Activated CD4-positive, alpha-beta memory T cell treated with anti-CD3 and anti-CD28 coated beads for 36 hours (primary cell): ENCODE measurements at places on chromosomes 1 and 21. TPM values are rescaled to one million over a fixed set of nuclear protein-coding genes. Genes with fewer than 3 reads are reported as not detected.

Gene CFH
- 2.5 TPM for total RNA-seq

Gene TLCD4
- 0.15 TPM for total RNA-seq

Gene KIF17
- not detected for total RNA-seq

Gene ZNF648
- not detected for total RNA-seq

Gene TRABD2B
- not detected for total RNA-seq

Gene MFSD2A
- 6.0 TPM for total RNA-seq

Gene C1orf94
- not detected for total RNA-seq

Gene FCRL1
- not detected for total RNA-seq

Gene TAS1R2
- total RNA-seq, result not detected

Gene LCE1A
- not detected for total RNA-seq

Gene KCNA3
- total RNA-seq, result 25.2 TPM

Gene NBPF20
- total RNA-seq, result 1.3 TPM

Gene POU3F1
- 0.26 TPM for total RNA-seq

Gene HS2ST1
- 16.4 TPM for total RNA-seq

Gene NOS1AP
- not detected for total RNA-seq

Gene C1orf115
- 0.73 TPM for total RNA-seq

Gene KCNE1
- total RNA-seq, result 0.31 TPM

Gene B3GALT2
- total RNA-seq, result 0.14 TPM

Gene FOXD3
- total RNA-seq, result not detected

Gene ADAMTS4
- 2.3 TPM for total RNA-seq

Gene GDAP2
- total RNA-seq, result 20.8 TPM

Gene MYCL
- not detected for total RNA-seq

Gene DNM3
- 0.93 TPM for total RNA-seq

Gene PIGP
- total RNA-seq, result 19.2 TPM

Gene PRPF38B
- total RNA-seq, result 63.5 TPM

Gene NBPF6
- total RNA-seq, result 0.12 TPM

Gene ADAM15
- 60.5 TPM for total RNA-seq

Gene ZBTB40
- 12.9 TPM for total RNA-seq

Gene CORT
- not detected for total RNA-seq

Gene SLC35F3
- total RNA-seq, result 0.70 TPM

Gene GNG12
- 0.12 TPM for total RNA-seq

Gene PGLYRP3
- total RNA-seq, result not detected

Gene TFF2
- total RNA-seq, result not detected

Gene SPATA46
- not detected for total RNA-seq

Gene HLX
- not detected for total RNA-seq

Gene BNIPL
- total RNA-seq, result 1.3 TPM

Gene OLFML2B
- total RNA-seq, result not detected

Gene LAX1
- 14.0 TPM for total RNA-seq
